ENCODE measurements at places on chromosomes 5 and 9.
A peak's percentile ranks its signal among the peaks of the same experiment; 100 is the strongest.

- DNase-seq: no peak
Observed at GRCh38 chr5:129496421-129496820, 36.3 kb downstream of the ADAMTS19 start.

- DNase-seq: no peak
Observed at GRCh38 chr9:119963798-119964372, 594.6 kb upstream of the BRINP1 start.

- no peak for DNase-seq
Observed at GRCh38 chr5:23007236-23007635, 154.1 kb upstream of the CDH12 start.

DNA sequence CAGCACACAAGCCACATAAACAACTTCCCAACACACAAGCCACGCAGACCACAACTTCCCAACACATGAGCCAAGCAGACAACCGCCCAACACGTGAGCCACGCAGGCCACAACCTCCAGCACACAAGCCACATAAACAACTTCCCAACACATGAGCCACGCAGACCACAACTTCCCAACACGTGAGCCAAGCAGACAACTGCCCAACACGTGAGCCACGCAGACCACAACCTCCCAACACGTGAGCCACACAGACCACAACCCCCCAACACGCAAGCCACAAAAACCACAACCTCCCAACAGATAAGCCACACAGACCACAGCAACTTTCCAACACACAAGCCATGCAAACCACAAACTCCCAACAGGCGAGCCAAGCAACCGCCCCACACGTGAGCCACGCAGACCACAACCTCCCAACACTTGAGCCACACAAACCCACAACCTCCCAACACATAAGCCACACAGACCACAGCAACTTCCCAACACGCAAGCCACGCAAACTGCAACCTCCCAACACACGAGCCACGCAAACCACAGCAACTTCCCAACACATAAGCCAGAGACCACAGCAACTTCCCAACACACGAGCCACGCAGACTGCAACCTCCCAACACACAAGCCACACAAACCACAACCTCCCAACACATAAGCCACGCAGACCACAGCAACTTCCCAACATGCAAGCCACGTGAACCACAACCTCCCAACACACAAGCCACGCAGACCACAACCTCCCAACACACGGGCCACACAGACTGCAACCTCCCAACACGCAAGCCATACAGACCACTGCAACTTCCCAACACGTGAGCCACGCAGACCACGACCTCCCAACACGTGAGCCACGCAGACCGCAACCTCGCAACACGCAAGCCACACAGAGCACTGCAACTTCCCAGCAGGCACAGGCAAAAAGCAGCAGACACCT, 10.1 kb downstream of the BRD9 start:
- DNase-seq: no peak

DNA sequence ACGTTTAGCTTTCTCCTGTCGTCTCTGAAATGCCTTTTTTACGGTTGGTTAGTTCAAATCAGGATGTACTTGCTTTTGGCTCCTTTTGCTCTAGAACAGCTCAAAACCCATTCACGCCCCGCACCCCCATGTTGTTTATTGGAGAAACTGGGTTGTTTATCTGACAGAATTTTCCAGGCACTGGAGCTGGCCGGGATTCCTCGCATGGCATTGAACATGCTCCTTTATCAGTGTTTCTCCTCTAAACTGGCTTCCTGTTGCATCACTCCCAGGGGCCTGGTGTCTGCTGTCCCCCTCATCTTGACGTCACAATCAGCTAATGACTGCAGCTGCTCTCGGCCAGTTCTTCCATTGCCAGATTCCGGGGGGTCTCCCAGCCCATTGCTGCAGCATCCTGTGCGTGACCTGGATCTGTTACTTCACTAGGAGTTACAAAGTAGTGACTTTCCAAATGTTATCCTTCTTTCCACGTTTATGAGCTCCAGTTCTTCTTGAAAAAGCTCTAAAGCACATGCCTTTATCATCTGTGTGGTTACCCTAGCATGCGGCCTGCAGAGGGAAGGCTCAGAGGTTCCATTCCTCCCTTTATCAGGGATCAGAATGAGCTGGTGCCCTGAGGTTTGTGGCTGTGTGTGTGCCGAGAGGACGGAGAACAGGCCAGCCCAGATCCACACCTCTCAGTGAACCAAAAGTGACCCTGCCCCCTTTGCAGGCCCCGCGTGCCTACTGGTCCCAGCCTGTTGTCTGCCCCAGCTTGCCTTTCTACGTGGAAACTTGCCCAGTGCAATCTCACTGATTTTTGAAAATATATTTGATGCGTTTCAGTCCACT, 27.5 kb downstream of the FAM163B start:
- DNase-seq: no peak

- DNase-seq: no peak
Observed at GRCh38 chr5:146891511-146891910, 13.0 kb upstream of the PPP2R2B start.

- peak; percentile 10 for DNase-seq
Observed at GRCh38 chr9:16039218-16039987, 486.6 kb downstream of the CCDC171 start.

- DNase-seq: no peak
Observed at GRCh38 chr5:79108086-79108485, 3.5 kb upstream of the BHMT start.

DNA sequence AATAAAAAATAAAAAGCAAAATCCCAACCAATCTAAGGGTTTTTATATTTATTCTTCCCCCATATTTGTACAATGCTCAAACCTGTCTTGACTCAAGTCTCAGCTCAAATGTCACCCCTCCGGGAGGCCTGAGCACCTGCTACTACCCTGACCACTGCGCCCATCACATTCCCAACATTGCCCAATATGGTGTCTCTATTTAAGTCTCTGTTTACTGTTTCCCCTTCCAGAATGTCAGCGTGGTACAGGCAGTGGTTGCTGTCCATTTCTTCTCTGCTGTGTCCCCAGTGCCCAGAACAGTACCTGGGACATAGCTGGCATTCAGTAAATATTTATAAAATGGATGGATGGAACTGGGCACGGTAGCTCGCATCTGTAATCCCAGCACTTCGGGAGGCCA, 47.3 kb upstream of the PRRC2B start:
- DNase-seq: no peak

DNA sequence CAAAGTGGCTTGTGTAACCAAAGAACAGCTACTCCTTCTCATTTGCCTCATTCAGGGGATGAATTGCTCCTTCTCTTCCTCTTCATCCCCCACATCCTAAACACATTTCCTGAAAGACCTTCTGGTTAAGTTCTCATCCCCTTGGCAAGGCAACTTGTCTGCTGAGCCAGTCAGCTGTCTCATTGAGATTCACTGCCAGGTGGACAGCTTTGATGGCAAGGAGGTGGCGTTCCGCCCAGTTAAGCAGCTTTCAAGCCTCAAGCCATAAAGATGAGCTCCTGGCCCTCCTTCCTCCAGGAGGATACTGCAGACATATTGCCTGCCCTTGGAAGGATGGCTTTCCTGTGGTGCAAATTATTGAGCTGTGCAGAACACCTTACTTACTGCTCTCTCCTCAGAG, 448.6 kb upstream of the MPDZ start:
- no peak for DNase-seq

DNA sequence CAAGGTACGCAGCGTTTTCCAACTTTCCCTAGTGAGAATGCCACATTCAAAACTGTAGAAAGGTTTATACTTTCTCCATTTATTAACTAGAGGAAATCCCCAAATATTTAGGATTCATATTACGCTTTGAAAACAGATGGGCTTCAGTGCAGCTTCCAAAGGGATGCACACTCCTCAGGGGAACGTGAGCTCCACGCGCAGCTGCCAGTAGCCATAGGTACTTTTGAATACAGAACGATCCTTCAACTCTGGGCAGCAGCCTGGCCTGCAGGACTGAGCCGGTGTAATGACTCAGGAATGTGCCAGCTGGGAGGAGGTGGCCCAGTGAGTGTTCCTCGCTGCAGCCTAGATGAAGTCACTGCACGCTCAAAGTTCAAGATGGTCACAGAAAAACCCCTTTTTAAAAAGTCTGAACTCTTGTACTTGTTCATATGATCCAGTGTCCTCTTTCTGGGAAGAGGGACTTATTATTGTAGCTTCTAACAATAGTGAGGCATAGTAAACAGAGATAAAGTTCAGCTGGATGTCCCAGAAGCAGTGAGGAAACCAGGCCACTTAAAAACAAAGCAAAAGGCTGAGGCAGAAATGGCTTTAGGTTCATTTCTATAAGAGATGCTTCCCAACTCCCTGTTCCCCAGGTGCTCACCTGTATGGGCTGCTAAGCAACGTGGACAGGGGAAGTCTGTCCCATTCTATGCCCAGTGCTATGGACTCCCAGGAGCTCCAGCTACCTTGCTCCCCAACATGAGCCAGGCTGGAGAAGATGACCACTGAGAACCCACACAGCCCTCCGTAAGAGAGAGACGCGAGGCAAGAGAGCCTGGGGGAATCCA, 130.0 kb downstream of the LHFPL2 start:
- DNase-seq: no peak

GRCh38 chr9:91948101-91948596, 1.9 kb downstream of the ROR2 start:
- DNase-seq: no peak

GRCh38 chr5:65927503-65928321, 1.3 kb downstream of the ERBIN start:
- DNase-seq: no peak

GRCh38 chr9:136831002-136831719, 11.1 kb upstream of the AJM1 start:
- no peak for DNase-seq

GRCh38 chr5:111772456-111773122, 15.6 kb upstream of the NREP start:
- no peak for DNase-seq

- no peak for DNase-seq
Observed at GRCh38 chr5:27906481-27906880, 868.1 kb upstream of the CDH9 start.

DNA sequence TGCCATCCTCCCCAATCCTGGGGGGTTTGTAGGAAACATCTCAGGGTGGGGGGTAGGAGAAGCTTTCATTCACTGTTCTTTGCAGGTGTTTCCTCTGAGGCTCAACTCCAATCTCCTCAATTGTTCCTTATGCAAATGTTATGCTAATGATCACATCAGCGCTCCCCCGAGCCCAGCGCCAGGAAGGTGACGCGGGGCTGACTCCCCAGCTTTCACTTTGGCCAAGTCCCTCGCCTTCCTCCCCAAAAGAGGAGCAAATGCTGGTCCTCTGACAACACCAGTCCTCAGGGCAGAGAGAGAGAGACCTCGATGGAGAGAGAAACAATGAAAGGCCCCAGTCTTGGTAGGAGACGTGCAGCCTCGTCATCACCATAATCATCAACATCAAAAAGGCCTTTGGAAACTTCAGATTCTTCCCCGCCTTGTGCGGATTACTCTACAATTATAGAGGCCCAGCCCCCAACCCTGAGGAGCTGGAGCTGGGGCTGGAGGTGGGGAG, 39.1 kb downstream of the PCDH1 start:
- no peak for DNase-seq

DNA sequence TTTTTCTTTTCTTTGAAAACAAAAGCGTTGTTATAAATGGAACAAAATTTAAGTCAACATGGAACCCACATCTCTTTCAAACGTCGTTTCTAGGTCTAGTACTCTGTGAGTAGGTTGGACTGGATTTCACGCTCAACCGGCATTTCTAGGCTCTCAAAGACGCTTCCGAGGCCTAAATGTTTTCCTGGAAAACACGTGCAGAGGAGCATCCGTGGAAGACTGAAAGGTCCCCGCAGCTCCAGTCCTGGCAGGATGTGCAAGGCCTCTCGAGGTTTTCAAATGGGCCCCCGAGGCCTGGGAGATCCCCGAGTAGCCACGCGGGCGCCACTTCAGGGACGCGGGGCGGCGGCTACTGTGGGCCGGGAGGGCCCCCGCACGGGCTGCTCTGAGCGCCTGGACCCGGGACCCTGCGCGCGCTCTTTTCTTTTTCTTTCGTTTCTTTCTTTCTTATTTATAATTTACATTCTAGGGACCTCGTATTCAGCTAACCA, 4.2 kb upstream of the IRX2 start:
- DNase-seq: no peak

DNA sequence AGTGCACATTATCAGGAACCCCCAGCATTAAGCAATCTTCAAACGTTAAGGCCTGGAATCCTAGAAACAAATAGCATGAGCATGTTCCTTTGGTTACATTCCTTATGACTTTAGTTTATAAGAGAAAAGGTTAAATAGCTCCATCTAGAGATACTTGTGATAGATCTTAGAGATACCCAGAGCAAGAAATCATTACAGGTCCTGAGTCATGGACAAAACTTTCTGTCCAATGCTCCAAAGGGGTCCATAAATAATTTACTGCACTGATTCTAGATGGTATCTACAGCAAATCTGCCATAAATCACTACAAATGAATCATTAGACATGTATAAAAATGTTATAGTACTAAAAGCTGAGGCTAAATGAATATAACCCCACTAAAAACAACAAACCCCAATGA, 139.6 kb downstream of the HTR1A start:
- DNase-seq: no peak

DNA sequence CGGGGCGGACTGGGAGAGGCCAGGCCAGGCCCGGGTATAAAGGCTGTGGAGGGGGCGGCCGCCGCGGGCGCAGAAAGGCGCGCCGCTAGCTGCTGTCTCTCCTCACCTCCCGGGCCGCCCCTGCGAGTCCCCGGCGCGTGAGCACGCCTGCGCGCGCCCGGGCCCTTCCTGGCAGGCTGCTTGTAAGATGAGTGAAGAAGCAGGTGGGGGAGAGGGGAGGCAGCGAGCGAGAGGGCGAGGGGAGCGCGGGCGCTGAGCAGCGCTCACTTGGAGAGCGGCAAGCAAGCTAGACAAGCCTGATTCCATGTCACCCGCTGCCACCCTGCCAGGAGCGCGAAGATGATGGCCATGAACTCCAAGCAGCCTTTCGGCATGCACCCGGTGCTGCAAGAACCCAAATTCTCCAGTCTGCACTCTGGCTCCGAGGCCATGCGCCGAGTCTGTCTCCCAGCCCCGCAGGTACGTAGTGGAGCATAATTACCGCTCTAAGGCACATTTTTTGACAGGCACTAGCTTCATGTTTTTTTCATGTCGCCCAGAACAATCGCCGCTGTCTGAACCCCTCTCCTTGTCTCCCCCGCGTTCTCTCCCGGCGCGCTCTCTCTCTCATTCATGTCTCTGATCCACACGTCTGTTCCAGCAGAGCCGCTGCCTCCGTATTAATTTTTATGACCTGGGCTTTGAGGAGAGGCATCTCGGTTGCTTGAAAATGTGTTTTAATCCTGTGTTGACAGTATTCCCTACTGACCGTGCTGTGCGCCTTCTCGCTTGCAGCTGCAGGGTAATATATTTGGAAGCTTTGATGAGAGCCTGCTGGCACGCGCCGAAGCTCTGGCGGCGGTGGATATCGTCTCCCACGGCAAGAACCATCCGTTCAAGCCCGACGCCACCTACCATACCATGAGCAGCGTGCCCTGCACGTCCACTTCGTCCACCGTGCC, at the start of gene POU4F3:
Gene POU4F3 (plus strand): TSS at position 66 of the 941 bp plus-strand sequence. CDS start 274 bp downstream, at position 340.
- no peak for DNase-seq

GRCh38 chr9:129826344-129826743, 2.4 kb upstream of the TOR1A start:
- no peak for DNase-seq

- no peak for DNase-seq
Observed at GRCh38 chr9:105142406-105143135, 101.9 kb upstream of the SLC44A1 start.

- no peak for DNase-seq
Observed at GRCh38 chr5:81609810-81610375, 141.0 kb downstream of the SSBP2 start.

GRCh38 chr5:170216257-170216864, 16.4 kb upstream of the C5orf58 start:
- peak; percentile 7 for DNase-seq
